ENCODE measurements at places on chromosomes 4 and X. TPM values are rescaled to one million over a fixed set of nuclear protein-coding genes. Genes with fewer than 3 reads are reported as not detected.

The SLC6A14 gene
- total RNA-seq, result 0.03 TPM

The VBP1 gene
- total RNA-seq, result 126 TPM

The MPP1 gene
- total RNA-seq, result 89.3 TPM

The G6PD gene
- total RNA-seq, result 615 TPM

The NBDY gene
- 52.0 TPM for total RNA-seq

The F8A2 gene
- total RNA-seq, result not detected

The XG gene
- not detected for total RNA-seq

The CSAG3 gene
- total RNA-seq, result 0.26 TPM

The SLC34A2 gene
- total RNA-seq, result 0.77 TPM

The TREX2 gene
- 2.4 TPM for total RNA-seq

The COL4A5 gene
- total RNA-seq, result 8.3 TPM

The C4orf54 gene
- total RNA-seq, result not detected

The MAGEA1 gene
- total RNA-seq, result not detected

The SYTL5 gene
- total RNA-seq, result 0.08 TPM

The PTCHD1 gene
- total RNA-seq, result 1.4 TPM

The CXCL5 gene
- 0.10 TPM for total RNA-seq

The MAOA gene
- 0.23 TPM for total RNA-seq

The ENPEP gene
- not detected for total RNA-seq

The C1QTNF7 gene
- total RNA-seq, result not detected

The NPFFR2 gene
- total RNA-seq, result not detected
